ENCODE measurements at places on chromosomes 4 and X.

- DNase-seq: no peak
Measured at GRCh38 chr4:85393201-85393600, 81.7 kb upstream of the ARHGAP24 start.

DNA sequence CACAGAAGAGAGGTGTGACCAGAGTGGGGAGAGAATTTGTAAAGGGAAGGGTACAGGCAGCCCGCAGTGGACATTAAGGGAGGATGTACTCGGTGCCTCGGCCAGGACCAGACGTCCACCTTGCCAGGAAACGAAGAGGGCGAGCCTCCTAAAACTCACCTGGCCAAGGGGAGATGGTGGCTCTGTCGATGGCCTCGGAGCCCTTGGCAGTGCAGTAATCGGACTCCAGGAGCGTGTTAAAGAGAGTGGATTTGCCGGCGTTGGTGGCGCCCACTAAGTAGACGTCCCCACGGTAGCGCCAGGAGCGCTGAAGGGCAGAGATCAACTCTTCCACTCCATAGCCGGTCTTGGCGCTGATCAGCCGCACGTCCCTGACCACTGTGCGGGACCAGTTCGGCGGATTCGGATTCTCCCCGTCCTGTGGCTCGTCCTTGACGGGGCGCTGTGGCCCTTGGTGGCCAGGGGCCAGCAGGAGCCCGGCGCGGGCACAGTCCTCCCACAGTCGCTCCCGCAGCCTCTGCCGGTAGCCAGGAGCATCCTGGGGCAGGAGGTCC is 1.0 kb downstream of the NOA1 start:
- DNase-seq: peak; percentile 27

DNA sequence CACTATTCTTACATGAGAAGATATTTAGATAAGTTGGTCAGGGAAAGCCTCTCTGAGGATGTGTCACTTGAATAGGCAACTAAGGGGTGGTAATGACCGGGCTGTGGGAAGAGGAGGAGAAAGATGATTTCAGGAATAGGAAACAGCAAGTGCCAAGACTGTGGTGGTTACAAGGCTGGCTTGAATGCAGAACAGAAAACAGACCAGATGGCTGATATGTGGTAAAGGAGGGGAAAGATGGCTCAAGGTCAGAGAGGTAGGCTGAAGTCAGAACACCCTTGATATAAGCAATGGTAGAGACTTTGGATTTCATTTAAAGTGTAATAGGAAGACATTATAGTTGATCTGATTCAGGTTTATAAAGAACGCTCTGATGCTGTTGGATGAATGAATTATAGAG is 15.0 kb downstream of the TLR7 start:
- DNase-seq: no peak

GRCh38 chrX:110964786-110965185 is 131.2 kb upstream of the PAK3 start:
- DNase-seq: peak; percentile 33

DNA sequence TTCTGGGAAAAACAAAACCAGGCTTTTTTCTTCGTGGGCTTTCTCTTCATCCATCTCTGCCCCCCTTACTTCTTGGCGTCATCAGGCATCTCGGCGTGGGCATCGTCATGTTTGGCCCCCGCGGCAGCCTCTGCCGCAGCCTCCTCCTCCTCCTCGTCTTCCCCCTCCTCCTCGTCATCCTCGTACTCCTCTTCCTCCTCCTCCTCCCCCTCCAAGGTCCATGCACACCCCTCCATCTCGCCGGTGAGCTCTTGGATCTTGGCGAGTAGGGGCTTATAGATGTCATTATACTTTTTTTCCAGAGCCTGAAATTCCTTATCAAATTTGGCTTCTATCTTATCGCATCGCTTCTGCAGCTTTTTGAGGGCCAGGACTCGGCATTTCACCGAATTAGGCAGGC is 488 bp downstream of the NAP1L5 start:
- DNase-seq: no peak

DNA sequence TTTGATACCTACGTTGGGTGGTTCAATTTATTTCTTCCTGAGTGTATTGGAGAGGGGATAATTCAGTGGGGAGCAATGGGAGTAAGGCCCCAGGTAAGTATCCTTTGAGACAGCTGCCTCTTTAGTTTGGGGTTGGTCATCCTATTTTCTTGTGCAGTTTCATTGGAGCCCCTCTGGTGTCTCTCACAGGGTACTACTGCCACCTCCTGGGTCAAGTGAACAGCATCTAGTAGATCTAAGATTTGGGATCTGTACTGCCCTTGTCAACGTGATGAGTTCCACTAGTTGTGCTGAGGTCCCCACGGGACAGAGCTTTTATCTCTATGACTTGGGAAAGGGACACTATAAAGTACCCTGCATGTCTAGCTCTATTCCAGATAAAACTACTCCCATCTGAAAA is 80.6 kb downstream of the PBDC1 start:
- DNase-seq: peak; percentile 71

GRCh38 chr4:6128221-6128850 is 72.0 kb downstream of the JAKMIP1 start:
- no peak for DNase-seq

DNA sequence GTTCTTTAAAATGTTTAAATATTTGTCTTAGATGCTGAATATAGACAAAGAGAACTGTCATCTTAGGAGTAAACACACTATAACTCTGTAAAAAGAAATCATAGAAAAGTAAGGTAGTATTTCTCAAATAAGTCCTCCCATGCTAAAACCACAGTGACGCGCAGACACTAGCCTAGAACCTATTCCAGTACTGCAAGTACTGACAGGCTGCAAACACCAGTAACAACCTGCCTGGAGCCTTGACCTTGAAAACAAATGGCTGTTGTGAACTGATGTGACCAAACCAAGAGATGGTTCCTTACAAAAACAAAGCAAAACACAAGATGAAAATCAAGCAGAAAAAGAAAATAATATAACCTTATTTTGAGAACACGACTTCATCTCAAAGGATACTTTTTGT is 8.5 kb downstream of the TIFA start:
- DNase-seq: no peak

DNA sequence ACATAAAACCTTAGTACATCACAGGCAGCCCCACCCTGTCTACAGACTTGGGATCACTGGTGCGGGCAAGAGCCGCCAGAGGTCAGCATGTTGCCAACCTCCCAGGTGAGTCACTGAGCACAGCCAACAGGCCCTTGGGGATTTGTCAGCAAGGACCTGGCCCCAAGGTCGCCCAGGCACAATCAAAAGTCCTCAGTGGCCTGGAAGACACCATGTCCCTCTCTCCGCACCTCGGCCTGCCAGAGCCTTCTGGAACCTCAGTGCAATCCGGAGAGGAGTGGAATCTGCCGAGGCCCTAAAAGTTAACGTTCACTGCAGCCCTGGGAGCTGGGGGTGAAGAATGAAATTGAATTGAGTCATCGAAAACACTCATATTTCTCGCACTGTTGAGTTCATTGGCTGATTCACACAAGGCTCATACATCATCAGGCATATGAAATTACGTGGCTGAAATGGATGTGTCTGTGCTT is 74.3 kb downstream of the WFS1 start:
- DNase-seq: peak; percentile 28

GRCh38 chrX:19624739-19625138 is 109.4 kb upstream of the MAP3K15 start:
- no peak for DNase-seq

- no peak for DNase-seq
Measured at GRCh38 chrX:46407753-46408130, 137.5 kb downstream of the ZNF674 start.

GRCh38 chr4:6445403-6446129 is 26.8 kb downstream of the PPP2R2C start:
- no peak for DNase-seq

DNA sequence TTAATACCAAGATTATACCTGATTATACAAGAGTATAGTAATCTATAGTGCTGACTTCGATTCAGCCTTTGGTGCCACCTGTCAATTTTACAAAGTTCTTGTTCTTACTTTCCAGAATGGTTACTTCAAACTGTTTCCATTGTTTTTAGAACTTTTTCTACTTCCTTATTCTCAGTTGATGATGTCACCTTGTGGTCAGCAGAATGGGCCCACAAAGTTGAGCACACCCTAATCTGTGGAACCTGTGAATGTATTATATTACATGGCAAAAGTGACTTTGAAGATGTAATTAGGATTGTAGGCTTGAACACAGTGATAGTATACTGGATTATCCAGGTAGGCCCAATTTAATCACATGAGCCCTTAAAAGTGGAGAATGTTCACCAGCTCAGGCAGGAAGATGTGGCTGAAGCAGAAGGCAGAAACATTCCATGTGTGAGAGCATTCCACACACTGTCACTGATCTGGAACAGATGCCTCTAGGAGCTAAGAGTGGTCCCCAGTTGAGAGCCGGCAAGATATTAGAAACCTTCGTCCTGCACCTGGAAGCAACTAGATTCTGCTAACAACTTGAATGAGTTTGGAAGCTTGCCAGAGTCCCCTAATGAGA is 6.3 kb upstream of the SGMS2 start:
- DNase-seq: no peak

DNA sequence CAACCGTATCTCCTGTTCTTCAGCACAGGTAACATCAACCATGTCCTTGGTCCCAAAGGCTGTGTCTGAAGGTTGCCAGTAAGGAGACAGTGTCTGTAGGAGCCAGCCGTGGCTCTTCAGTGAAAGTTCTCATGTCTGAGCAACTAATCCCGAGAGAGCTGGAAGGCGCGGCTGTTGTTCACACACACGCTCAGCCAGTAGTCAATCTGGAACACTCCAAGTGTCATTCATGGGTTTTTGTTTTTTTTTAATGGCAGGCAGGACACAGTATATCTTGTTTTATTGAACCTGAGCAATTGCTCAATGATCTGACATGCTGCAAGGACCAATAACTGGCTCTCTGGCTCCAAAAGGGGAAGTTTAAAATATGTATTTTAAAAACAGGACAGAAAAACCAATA is 48.4 kb upstream of the MAP3K15 start:
- DNase-seq: no peak

- no peak for DNase-seq
Measured at GRCh38 chr4:2733001-2733843, 22.9 kb downstream of the TNIP2 start.

- DNase-seq: no peak
Measured at GRCh38 chr4:139084804-139085093, 69.2 kb downstream of the NOCT start.

DNA sequence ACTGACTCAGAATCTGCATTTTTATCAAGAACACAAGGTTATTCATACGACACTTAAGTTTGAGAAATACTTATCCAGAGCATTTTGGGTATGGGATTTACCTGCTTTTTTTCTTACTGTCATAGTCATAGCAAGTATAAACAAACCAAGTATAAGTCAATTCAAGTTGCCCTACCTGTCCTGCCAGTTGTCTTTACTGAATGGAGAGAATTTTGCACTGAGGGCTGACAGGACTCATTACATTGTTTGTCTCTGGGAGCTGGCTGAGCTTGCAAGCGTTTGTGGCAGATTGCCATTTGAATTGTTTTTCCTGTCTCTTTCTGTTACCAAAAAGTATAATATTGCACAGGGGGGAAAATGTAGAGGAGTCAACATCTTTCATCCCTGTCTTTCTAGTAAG is 278.9 kb upstream of the MAGEC2 start:
- no peak for DNase-seq

- peak; percentile 27 for DNase-seq
Measured at GRCh38 chr4:86935566-86935852, 698 bp downstream of the AFF1 start.

GRCh38 chr4:169565606-169566005 is 46.8 kb downstream of the NEK1 start:
- DNase-seq: no peak

DNA sequence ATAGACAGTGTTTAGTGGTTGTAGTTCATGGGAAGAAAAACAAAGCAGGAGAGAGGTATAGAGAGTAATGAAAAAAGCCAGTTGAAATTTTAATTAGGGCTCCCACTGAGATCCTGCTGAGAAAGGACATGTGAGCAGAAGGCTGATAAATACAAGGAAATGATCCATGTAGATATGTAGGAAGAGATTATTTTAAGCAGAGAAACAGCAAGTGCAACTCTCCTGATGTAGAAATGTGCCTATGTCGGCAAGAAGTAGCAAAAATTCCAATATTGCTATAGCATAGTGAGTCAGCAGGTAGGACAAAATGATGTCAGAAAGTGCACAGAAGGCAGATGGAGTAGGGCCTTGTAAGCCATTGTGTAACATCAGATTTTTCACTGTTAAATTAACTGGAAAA is 1027.3 kb downstream of the PCDH18 start:
- no peak for DNase-seq

DNA sequence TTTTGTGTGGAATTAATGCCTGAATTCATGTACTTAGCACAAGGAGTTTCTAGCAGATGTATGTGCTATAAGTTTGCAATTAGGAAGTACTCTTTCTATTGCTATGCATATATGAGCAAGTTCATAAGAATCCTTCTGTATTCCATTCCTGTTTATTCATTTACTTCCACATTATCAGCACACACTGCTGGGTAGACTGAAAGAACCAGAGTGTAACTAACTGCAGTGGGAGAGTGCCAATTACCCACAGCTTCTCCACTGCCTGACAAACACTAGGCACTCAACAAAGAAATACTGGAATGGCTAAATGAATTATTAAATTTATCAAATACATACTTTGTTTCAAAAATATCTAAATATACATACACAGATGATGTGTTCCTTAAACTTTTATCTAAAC is 219.6 kb downstream of the CAMK2D start:
- no peak for DNase-seq

DNA sequence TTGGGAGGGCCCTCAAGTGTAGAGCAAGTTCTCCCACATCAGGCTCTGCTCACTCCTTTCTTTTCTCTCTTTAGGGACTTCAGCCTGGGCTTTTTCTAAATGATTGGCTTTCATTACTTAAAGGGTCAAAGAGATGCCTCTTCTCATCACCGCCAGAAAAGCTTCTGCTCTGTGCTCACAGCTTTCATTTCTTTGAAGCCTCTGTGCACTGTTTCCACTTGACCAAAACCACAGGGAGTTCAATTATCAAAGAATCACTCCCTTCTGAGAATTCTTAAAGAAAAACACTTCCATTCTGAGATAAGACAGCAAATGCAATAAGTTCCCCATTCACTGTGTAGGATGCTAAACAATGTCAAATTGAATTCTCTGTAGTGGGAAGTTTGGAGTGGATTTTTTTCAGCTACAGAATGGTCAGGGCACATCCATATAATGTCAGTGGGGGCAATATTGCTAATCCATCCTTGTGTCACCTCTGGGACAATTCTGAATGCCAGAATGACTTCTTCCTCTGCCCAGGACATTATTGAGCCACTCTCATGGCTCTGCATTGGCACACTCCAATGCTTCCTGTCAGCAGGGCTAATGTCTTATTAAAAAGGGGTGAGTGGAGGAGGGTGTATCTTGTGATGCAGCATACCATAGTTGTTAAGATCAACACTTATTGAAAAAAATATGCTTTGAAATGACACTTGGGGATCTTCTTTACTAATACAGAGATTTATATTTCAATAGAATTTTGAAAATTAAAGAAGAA is 217.6 kb downstream of the SNCA start:
- no peak for DNase-seq

All from stomach (tissue), 19 donors.